Fibroblast of skin of left quadriceps (primary cell): ENCODE measurements at places on chromosomes 6 and 20.

DNA sequence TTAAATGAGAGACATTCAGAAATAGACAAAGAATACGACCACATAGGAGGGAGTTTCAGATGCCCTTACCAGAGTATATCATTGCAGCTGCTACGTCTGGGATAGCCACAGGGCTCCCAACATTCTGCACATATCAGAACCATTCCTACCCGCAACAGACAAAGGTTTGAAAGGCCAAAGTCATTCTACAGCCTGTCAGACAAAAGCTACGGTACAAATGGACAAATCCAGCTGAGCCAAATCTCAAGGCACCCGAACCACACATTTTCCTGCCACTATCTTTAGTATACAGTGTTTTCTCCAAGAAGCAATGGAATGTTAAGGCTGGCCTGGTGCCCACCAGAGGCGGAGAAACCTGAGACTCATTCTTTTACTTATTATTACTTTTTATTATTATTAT lies 30.5 kb upstream of the LYRM2 start:
- DNase-seq: no peak

- DNase-seq: no peak
These were observed 151.6 kb downstream of the BACH2 start for GRCh38 chr6:90144928-90145555.

GRCh38 chr6:85482206-85482904 lies 32.5 kb downstream of the NT5E start:
- DNase-seq: no peak

- DNase-seq: no peak
These were observed 117.2 kb upstream of the BACH2 start for GRCh38 chr6:90413867-90414266.

DNA sequence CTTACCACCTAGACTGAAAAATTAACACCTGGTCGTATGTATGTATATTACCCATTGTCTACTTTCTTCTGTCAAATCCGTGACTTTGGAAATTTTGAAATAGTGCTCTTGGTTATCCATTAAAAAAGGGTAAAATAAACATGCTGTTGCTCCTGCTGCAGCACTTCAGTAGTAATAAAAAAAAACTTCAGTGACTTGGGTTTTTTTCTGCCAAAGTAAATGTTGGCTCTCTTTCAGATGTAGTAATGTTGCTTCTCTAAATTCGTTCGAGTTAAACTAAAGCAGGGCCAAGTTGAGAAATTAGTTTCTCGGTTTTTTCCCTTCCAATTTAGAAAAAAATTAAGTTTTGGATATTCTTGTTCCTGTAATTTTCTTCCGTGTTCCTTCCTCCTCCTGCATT lies 34.2 kb downstream of the JARID2 start:
- no peak for DNase-seq

DNA sequence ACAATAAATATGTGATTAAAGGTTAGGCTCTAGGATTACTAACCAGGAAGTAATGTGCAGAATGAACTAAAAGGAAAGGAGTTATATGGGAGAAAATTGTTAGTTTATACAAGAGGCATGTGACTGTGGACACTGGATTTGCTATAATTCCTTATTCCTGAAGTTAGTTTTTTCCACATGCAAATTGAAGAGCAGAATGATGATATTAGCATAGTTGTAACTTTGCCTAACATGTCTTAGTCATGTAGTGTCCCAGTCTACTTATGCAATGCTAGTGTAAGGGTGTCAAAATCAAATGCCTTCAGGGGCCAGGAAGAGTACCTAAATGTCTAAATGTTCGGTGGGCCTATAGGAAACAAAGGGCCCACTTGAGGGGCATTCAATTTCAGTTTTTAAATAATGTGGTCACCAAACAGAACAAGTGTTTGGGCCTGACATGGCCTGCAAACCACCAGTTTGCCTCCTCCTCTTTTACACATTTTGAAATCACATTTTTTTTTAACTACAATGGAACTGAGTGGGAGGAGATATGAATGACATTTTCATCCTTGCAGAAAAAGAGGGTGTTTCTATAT lies 28.0 kb upstream of the CEP85L start:
- DNase-seq: no peak

GRCh38 chr6:168231393-168231957 lies 88.1 kb downstream of the DACT2 start:
- DNase-seq: no peak

- peak; percentile 56 for DNase-seq
These were observed 490.3 kb downstream of the COL12A1 start for GRCh38 chr6:74715355-74716085.

DNA sequence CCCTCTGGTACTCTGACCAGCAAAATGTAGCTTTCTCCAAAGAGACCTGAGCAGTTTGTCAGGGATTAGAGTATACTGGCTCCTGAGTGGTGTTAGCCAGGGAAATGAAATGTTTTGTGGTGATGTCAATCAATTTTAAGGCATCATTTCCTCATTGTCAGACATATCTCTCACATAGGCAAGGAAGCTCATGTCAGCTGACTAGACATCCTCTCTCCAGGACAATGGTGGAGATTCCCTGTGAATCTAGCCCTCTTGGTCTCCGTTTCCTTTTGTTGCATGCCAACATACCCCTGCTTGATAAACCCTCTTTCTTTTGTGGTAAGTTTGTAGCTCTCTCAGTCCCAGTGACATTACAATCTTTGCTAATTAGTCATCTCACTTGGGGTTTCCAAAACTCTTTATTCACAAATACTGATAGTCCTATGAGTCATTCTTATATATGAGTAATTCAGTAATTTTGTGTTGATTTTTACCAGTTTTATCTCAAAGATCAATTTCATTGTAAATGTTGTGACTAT lies 135.6 kb upstream of the PTPRK start:
- DNase-seq: peak; percentile 86

- no peak for DNase-seq
These were observed 60.5 kb downstream of the CYB5R4 start for GRCh38 chr6:83920017-83920416.

DNA sequence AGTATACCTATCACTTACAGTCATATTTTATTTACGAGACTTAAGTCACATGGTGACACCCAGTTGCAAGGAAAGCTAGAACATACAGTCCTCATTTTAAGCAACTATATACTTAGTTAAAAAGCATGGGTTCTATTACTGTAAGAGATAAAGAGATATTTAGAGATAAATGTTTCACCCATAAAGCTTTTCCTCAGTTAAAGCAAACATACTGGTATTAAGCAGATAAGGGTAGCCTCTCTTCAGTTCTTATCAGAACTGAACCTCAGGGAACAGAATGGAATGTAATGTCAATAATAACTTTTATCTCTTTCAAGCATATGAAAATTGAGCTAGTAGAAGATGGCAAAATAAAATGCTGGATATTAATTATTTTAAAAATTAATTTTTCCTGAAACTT lies 9.9 kb upstream of the ASCC3 start:
- no peak for DNase-seq

DNA sequence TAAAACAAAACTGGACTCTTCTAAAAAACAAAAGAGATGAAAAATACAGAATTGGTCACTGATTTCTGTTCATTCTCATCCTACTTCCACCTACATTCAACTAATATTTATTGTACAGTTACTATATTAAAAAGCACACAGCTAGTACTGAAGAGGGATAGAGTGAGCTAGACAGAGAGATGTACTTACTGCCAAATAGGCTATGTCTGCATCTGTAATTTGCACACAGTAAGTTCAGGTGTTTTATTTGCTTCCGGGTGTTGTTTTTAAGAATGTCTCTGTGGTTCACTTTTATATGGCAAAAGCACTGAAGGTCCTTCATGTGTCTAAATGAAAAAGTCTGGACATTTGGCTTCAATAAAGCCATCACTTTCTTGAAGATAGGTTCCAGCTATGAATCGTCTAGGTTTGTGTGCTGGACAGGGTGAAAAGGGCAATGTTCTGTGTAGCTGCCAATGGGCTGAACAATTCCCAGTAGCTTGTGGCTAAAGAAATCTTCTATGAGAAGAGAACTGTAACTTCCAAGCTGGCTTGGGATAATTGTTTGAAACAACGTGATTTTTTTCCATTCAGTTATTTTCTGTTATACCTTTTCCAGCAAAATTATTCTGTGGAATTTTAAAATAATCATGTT lies 47.3 kb downstream of the EPB41L2 start:
- DNase-seq: no peak

DNA sequence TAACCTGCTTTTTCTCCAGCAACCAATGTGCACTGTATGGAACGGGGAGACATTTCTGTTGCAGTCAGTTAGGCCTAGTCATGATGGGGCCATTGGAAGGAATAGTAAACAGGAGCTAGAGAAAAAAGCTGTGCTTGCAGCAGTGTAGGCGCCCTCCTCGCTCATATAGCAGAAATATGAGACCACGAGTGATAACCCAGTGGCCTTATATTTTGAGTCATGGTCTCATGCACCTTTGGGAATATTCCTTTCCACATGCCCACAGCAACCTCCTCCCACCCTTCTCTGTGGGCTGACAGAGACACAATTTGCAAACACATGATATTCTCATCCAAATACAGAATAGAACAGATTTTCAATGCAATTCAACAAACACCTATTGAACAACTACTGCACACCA lies 248.9 kb upstream of the CITED2 start:
- DNase-seq: no peak

- no peak for DNase-seq
These were observed 2.0 kb downstream of the NCOA3 start for GRCh38 chr20:47503685-47504084.

- no peak for DNase-seq
These were observed 364.3 kb upstream of the MAN1A1 start for GRCh38 chr6:119713903-119714302.

DNA sequence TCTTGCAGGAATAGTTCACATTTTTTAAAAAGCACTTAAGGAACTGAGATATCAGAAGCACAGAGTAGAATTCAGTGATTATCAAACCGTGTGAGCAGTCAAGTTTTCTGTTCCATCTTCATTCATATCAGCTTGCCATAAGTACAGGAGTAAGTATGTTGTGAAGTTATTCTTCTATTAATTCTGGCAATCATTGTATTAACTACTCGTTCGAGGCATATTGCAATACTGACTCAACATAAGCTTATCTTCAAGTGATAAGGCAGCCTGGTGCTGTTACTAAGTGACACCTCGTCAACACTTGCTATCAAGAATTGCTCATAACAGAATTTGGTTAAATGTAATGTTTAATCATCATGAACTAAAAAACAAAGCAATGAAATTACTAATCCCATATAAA lies 75.7 kb upstream of the SNX9 start:
- no peak for DNase-seq

- DNase-seq: no peak
These were observed 78.4 kb downstream of the ZFAND3 start for GRCh38 chr6:37897818-37898515.

- no peak for DNase-seq
These were observed 2.2 kb downstream of the C20orf204 start for GRCh38 chr20:64038224-64038564.

GRCh38 chr6:45966797-45967196 lies 48.9 kb downstream of the CLIC5 start:
- DNase-seq: no peak

GRCh38 chr20:51481341-51481914 lies 61.1 kb downstream of the NFATC2 start:
- DNase-seq: no peak

- DNase-seq: no peak
These were observed 97.6 kb upstream of the AKIRIN2 start for GRCh38 chr6:87799651-87800050.

DNA sequence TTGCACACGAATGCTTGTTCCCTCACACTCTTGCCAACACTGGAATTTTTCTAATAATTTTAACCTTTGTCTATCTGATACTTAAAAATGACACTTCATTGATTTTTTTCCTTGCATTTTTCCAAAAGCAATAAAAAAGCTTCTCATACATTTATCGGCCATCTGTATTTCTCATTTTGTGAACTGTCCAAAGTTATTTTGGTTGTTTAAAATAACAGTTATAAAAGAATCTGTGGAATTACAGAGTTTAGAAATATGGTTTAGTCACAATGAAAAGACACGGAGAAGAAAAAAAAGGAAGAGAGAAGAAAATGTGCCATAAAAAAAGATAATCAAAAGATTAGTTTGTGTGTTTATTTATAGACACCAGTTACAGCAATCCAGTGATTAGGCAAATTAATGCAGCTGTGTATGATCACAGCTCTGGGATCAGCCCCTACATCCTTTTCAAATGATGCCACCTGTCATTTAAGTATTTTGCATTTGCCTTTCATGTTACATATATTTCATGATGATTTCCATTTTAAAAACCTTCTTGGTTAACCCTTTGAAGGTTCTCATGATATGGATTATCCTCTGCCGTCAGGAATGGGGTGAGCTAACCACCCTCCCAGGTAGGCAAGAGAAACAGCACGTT lies 171.7 kb downstream of the BACH2 start:
- no peak for DNase-seq

- no peak for DNase-seq
These were observed 263.7 kb downstream of the TBX18 start for GRCh38 chr6:84500726-84501125.

DNA sequence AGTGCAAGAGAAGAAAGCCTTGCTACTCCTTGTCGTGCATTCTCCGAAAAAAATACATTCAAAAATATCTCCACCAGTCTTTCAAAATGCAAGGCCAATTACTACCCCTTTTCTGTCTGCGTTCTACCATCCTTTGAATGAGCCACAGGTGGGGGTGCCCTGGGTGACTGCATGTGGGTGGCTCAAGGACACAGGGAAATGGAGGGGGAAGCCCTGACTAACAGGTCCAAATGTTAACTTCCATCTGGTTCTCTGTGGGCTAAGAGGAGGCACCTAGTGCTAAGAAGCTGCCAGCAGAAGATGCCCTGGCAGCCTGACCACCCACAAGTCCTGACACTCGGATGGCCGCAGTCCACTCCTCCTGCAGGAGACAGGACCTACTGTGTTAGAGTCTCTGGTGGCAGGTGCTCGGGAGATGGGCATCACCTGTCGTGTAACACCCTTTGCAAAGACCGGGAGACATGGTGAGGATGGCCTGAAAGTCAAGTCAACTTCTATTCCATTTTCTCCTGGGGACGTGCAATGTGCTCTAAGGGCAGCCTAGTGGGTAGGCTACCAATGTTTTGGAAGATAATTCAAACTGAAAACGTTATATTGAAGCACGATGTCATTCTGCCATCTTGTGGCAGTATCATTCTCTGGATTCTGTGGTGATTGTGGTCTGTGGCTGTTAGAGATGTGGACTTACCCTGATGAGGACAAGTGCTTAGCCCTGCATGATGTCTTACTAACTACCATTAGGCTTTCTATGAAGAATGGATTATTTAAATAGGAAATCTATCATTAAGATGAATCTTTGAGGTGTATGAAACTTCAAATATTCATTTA lies 27.4 kb upstream of the IGF2R start:
- no peak for DNase-seq

DNA sequence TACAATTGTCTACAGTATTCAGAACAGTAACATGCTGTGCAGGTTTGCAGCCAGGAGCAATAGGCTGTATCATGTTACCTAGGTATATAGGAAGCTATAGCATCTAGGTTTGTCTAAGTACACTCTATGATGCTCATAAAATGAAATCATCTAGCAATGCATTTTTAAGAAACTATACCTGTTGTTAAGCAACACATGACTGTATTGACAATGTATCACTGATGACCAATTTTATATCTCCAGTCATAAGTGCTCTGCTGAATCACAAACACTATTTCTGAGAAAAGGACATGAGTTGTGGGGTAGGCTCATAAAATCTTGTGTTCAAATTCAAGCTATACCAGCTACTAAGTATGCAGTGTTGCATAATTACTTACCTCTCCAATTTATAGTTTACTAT lies 501.3 kb downstream of the CD109 start:
- no peak for DNase-seq

- DNase-seq: peak; percentile 68
These were observed 20.4 kb downstream of the WFDC3 start for GRCh38 chr20:45771182-45771759.
